Stimulated activated CD8-positive, alpha-beta memory T cell treated with anti-CD3 and anti-CD28 coated beads, Interleukin-2, amount 100 ng/mL, for 48 hours (primary cell): ENCODE measurements at places on chromosomes 13 and 19.

DNA sequence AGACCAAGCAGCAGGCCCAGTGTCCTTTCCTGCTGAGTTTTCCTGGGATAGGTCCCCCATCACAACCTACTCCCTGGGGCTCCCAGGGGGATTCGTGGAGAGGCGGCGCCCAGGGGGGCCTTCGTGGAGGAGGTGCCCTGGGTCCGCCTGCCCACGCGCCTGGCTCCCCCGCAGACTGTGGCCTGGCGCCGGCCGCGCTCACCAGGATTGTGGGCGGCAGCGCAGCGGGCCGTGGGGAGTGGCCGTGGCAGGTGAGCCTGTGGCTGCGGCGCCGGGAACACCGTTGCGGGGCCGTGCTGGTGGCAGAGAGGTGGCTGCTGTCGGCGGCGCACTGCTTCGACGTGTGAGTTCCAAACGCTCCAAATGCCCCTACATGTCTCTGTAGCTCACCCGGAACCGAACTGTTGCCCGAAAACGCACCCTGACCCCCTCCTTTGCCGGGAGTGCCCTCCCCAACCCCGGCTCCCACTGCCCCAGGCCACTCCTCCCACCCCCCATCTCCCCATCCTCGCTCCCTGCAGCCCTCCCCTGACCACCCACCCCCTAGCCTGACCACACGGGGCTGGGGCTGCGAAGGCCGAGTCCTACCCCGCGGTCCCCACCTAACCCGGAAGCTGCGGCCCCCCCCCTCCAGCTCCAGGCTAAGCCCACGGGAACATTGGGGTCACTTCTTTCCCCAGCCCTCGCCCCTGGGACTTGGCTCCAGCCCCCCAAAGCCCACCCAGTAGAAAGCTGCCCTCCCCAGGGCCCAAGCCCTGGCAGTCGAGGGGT lies 3.3 kb downstream of the TIMM13 start:
- DNase-seq = no peak

GRCh38 chr13:36207672-36208071 lies 6.7 kb downstream of the SOHLH2 start:
- no peak for DNase-seq

DNA sequence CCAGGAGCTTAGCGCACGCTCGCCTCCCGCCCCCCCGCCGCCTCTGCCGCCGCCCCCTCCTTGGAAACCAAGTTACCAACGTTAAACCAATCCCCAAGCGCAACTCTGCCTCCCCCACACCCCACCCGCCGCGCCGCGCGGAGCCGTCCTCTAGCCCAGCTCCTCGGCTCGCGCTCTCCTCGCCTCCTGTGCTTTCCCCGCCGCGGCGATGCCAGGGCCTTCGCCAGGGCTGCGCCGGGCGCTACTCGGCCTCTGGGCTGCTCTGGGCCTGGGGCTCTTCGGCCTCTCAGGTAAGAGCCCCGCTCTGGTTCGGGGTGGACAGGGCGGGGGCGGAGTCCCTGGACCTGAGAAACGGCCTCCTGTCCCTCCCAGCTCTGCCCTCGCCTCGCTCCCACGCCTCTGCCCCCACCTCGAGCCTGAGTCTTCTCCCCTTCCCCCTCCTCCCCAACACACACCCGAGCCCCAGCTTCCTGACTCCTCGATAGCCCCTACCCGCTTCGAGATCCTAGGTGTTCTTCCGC lies at the start of gene ICAM5:
TSS of gene ICAM5 (plus strand) at position 117 of the 521 bp plus-strand sequence. CDS start at position 209, 92 bp downstream.
- DNase-seq = no peak

DNA sequence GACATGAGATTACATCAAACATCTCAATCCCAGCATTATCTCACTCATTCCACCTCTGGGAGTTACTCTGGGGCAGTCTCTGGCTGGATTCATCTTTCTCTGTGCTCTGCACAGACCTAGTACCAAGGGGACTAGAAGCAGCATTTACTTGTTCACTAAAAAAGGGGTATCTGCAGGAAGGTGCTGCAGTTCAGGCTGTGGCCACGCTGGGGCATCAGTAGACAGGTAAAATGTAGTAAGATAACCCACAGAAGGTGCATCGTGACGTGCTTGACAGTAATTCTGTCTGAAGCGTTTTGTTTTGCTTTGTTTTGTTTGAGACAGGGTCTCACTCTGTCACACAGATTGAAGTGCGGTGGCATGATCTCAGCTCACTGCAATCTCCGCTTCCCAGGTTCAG lies 29.3 kb downstream of the ZNF564 start:
- no peak for DNase-seq

DNA sequence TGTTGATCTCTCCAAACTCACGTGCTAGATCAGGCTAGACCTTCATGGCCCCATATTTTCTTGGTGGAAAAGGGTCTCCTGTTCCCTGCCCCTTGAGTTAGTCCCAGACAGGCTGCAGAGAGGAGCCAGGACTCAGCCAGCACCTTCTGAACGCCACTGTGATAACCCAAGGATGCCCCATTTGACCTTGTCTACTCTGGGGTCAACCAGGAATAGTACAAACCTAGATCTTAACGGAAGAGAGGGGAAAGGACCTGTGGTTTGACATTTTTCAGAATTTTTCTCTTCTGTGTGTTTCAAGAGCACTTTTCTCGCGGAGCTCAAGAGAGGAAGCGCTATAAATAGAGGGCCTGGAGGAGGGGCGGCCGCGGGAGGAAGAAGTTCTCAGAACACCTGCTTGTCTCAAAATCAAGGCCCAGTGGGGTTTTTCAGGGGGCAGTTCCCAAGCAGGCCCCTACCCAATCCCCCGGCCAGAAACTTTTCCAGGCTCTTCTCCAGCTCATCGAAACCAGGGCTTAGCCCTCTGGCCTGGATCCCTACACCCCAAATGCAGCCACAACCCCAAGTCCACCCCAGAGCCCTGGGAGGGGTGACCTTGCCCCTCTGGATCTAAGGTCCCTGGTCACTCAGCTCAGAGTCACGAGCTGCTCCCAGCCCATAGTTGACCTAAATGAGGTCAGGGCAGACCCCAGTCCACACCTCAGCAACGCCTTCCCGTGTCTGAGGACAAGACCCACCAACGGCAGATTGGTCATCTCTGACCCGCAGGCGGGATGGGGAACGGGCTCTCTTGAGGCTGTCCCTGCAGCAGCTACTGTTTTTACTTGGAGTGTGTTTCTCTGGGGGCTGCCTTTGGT lies 75.6 kb upstream of the TM9SF2 start:
- no peak for DNase-seq

- no peak for DNase-seq
Measured at GRCh38 chr13:60759499-60759898, 362.5 kb downstream of the TDRD3 start.

- DNase-seq = no peak
Measured at GRCh38 chr13:51912511-51913225, 50.9 kb downstream of the CCDC70 start.

DNA sequence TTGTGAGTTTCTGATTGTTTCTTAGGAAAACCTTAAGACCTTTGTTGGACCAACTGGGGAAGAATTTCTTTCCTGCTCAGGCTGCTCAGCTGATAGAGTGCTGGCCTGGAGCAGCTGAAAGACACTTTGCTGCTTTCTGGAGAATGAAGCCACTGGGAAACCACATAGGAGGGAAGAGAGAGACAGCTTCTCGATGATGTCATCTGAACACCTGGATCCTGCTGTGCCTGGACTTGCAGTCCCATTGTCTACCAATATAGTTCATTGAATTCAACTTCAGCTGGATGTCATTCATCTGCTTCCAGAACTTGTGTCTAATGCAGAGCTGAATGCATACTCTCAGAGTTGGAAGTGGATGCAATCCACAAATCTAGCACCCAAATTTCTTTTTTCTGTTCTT lies 34.3 kb upstream of the TSHZ3 start:
- no peak for DNase-seq

GRCh38 chr13:94163535-94163934 lies 315.9 kb downstream of the DCT start:
- no peak for DNase-seq
